Effector memory CD4-positive, alpha-beta T cell (primary cell): ENCODE measurements at places on chromosomes 12 and 14.

- DNase-seq = no peak
These were observed 35.1 kb upstream of the ACTN1 start for GRCh38 chr14:69013943-69014782.

GRCh38 chr14:24435192-24435810 lies 5.5 kb downstream of the KHNYN start:
- DNase-seq = no peak

DNA sequence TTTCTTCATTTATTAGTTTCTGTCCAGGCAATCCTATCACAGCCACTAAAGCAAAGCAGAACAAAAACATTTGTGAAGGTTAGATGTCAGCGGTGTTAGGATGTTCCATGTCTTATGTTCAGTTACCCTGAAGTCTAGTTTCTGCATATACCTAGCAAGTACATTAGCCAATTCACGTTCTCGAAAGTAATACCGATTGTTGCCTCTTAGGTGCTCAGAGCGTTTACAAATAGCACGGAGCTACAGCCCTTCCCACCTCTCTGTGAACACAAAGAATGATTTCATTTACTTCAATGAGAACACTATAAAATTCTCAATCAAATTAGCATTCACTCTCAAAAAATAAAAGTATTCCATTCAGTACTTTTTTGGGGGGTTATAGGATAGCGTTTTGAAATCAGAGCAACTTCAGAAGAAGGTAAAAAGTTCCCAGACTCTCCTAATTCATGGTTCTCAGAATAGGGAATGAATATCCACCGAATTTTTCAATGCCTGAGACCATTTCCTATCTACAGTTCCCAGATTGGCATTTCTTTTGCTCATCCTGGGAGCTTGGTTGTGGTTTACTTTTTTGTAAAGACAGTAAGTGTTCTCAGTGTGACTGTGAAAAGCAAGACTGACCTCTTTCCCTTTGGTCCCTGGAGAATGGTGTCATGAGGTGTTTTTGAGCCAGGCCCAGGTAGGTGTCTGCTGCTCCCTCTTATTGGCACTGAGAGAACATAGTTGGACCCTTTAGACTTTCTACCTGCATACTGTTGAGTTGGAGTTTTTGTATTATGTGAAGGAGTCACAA lies 488.0 kb upstream of the RGS6 start:
- no peak for DNase-seq

DNA sequence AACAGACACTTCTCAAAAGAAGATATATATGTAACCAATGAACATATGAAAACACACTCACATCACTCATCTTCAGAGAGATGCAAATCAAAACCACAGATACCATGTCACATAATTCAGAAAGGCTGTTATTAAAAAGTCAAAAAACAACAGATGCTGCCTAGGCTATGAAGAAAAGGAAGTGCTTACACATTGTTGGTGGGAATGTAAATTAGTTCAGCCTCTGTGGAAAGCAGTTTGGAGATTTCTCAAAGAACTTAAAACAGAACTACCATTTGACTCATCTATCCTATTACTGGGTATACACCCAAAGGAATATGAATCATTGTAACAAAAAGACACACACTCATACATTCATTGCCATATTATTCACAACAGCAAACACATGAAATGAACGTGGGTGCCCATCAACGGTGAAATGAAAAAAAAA lies 35.1 kb downstream of the EIF2S3B start:
- DNase-seq = no peak

DNA sequence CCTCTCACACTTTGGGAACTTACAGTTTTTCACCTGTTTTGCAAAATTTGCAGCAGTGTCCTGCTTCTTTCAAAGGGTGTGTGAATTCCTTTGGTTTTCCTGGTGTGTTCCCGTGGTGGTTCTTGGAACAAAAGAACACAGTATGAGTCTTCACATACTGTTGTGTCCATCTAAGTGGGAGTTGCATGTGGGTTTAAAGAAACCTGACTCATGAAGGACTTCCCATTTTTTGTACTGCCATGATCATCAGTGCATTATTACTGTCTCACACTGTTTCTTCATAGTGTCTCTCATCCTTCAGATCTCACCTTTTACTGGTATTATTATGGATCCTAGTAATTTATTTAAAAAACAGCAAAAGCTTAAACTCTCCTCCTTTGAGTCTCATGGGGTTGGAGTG lies 3.8 kb upstream of the GZMH start:
- DNase-seq = no peak

- no peak for DNase-seq
These were observed 48.2 kb upstream of the DCN start for GRCh38 chr12:91230841-91231240.

- DNase-seq = no peak
These were observed 465.3 kb downstream of the PRKD1 start for GRCh38 chr14:29462321-29462720.

DNA sequence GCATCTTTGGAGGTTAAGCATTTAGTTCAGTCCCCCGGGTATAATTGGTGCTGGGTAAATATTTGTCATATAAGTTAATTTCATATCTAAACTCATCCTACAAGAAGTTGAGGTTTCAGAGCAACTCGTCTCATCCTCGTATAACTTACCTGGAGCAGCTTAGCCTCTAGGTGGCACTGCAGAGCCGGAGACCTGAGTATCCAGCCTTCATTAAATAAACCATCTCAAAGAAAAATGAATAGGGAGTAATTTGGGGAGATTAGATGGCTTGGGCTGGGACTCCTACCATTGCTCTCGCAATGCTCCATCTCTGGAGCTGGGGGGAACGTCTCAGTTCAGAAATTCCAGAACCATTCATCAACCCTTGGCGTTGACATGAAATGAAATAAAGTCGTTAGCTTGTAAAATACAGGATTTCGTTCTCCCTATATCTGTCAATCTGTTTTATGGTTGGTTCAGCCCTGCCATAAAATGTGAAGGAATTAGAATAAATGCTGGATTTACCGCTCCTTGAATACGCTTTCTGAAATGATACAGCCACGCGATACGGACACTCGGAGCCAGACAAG lies 122.9 kb upstream of the TMEM132D start:
- no peak for DNase-seq

DNA sequence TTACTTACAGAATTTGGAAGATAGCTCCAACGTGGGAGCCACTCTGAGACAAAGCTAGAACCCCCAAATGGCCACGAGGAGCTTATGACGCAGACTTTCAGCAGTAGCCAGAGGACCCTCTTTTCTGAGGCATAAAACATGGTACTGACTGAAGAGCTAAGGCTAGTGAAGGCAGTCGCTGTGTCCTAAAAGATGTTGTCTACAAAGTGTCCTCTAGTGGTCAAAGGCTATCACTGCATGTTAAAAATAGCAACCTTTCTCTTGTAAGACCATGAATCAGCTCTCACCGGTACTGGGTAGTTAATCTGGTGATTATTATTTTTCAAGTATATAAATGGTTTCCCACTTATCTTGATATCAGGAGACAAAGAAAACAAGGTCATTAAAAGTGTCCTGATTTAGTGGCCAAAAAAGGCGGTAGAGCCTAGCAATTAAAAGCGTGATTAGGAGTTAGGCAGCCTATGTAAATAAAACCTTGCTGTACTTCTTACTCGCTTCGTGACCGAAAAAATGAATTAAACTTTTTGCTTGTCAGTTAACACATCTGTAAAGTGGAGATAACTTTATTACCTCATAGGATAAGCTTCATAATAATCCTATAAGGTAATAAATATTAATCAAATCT lies 47.0 kb upstream of the LGR5 start:
- DNase-seq = no peak

GRCh38 chr12:53103860-53104305 lies 597 bp downstream of the SOAT2 start:
- DNase-seq = no peak

DNA sequence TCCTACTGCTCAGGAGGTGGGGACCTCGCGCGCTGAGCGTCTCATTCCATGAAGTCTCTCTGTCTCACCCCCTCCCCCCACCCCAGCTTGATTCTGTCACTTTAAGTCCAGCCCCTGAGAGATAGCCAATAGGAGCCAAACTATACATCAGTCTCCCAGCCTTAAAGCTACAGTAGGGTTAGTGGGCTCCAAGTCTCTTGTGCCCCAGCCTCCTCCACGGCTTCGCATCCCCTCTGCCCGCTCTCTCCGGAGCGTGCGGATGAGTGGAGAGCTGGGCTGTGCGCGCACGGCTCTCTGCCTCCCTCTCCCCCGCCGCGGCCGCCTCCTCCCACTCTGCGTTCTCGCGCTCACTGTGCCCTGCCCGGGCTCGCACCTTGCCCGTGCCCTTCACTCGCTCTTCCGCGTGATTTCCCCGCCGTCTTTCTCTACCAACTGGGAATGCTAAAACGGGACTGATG lies at the start of gene ESRRB:
Gene ESRRB (plus strand): TSS at position 191 of the 458 bp plus-strand sequence. CDS start 265 bp downstream, at position 456.
- DNase-seq = no peak

GRCh38 chr12:106142591-106143261 lies 4.0 kb upstream of the NUAK1 start:
- DNase-seq = no peak

DNA sequence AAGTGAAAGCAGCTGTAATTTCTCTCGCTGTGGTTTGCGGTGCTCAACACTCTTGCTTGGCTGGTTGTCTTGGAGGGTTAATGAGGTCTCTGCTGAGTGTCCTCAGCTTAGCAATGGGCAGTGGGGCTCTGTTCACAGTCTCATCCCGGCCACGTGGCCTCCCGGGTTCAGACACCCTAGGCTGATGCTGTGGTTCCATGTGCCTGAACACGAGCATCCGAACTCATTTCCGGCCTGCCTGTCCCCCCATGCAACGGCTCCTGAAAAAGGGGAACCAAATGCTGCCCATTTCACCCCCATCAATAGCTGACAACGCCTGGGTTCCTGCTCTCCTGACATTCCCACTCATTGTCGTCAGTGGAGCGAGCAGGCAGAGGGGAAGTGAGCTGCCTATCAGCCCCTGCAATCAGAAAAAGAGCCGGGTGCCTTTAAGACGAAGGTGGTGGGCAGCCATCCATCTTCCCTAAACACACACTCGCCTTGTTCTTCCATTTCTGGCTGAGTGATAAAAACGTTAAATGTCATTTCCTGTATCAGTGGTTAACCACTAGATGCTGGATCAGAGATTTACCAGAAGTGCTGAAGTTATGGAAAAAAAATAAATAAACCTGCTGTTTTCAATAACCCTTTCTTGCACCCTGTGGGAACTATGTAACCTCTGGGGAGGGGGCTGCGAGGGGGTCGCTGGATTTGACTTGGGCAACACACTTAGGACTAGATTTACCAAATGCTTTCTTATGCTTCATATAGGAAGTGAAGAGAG lies 60.3 kb upstream of the BCL2L14 start:
- peak; percentile 49 for DNase-seq

DNA sequence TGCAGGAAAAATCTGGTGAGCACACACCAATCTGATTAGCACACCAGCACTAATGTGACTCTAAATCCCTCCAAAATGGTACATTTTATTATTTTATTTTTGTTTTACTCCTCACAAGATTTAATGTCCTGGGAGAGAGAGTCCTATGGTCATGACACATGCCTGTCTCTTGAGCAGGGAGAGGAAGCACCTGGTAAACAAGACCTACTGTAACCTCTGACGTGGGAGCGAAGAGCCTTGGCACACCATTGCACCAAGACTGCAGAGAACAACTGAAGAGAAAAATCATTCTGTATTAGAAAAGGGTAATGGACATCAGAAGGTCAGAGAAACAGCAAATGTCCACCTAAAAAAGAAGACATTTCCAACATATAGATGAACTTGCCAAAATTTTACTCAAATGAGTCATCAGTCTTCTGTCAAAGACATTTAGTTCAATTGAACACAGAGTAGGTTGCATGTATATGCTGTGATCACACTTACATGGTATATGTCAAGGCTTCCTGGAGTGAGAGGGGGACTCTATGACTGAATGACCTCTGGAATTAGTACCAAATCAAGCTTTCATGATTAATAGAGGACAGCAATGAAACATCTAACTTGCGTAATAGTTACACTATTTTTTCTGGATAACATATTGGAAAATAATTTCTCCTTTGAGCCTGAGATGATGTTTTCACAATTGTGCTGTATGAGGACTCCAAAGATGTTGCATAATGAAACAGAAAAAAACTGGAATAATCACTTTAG lies 186.9 kb upstream of the FLRT2 start:
- DNase-seq = no peak

GRCh38 chr12:752695-753610 lies 574 bp downstream of the WNK1 start:
- DNase-seq = peak; percentile 35

GRCh38 chr14:63887899-63888298 lies 35.1 kb downstream of the SYNE2 start:
- no peak for DNase-seq

DNA sequence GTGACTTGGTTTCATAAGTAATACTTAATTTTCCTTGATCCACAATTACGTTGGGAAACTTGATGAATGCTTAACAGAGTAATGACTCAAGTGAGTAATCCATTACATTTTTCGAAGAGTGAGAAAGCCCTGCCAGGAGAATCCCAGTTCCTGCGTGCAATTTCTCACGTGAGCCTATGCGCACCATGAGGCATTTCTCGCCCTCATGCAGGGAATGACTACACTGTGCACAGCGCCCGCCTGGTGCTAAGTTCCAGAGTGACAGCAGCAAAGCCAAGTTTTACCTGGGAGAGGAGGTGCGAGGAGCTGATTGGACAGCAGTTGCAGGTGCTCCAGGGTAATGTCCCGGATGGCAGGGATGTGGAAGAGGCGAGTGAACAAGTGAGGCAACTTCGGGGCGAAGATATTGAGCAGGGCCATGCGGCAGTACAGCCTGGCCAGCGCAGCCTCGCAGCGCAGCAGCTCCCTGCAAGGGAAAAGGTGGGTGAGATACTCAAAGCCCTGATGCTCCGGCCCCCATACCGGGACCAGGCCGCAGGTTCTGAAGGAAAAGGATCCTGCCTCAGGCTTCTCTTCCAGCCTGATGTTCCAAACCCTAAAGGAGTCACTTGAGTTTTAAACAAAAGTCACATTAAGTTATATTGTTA lies 69.4 kb downstream of the TRAFD1 start:
- no peak for DNase-seq

- no peak for DNase-seq
These were observed 11.8 kb upstream of the POLR3B start for GRCh38 chr12:106345746-106346145.

DNA sequence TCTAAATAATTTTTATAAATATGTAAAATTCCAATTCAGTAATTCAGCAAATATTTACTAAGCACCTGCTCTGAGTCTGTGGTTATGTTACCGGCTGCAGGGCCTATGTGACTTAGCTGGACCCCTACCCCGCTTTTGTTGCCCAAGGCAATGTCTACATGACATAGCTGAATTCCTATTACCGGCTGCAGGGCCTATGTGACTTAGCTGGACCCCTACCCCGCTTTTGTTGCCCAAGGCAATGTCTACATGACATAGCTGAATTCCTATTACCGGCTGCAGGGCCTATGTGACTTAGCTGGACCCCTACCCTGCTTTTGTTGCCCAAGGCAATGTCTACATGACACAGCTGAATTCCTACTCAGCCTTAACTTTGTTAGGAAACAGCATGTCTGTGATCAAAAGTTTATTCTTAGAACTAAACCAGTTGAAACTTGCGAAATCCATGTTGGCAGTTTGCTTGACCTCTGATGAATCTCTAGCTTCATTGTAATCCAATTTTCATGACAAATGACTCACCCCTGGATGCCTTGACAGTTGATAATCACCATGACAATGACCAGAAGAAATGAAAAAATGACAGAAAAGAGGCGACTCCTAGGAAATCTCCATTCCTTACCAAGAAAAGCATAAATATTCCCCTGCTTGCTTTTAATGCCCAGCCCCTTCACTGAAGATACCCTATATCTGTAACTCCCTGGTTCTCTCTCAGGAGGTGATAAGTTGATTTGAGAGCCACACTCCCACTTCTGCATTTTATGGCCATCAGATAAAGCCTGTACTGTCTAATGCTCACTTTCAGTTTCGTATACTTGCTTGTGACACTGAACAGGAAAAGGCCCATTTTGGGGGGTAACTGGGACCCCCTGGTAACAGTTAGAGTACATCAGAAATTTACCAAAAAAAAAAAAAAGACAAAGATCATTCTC lies 148.4 kb upstream of the SYT10 start:
- no peak for DNase-seq

GRCh38 chr14:49863487-49864281 lies 11.1 kb upstream of the NEMF start:
- DNase-seq = no peak
